Activated naive CD8-positive, alpha-beta T cell treated with anti-CD3 and anti-CD28 coated beads, Interleukin-2, amount 50 U/mL, for 24 hours (primary cell): ENCODE measurements at places on chromosomes 11 and 22.

- DNase-seq = no peak
These were observed 465.3 kb downstream of the BRD1 start for GRCh38 chr22:49362211-49362839.

- DNase-seq = no peak
These were observed 180.5 kb downstream of the MIAT start for GRCh38 chr22:26837784-26838470.

DNA sequence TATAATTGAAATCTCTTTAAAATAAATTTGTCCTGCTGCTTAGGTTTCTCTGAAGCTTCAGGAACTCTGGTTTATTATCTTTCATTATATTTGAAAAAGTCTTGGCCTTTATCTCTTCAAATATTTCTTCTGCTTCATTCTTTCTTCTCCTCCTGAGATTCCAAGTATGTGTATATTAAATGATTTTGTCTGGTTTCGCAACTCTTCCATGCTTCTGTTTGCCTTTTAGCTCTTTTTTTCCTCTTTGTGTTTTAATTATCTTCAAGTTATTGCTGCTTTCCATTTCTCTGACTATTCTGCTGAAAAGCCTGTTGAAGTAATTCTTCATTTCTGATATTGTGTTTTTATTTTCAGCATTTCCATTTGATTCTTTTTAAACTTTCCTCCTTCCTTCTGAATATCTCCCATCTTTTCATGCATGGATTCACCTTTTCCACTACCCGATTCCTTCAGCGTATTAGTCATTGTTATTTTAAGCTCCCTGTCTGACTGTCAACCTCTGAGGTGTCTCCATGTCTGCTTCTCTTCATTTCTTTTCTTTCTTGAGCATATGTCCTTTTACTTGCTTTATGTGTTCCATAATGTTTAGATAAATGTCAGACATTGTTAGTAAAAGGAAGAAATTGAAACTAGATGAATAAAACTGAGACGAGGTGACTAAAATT is 46.6 kb upstream of the CTSC start:
- DNase-seq = no peak

DNA sequence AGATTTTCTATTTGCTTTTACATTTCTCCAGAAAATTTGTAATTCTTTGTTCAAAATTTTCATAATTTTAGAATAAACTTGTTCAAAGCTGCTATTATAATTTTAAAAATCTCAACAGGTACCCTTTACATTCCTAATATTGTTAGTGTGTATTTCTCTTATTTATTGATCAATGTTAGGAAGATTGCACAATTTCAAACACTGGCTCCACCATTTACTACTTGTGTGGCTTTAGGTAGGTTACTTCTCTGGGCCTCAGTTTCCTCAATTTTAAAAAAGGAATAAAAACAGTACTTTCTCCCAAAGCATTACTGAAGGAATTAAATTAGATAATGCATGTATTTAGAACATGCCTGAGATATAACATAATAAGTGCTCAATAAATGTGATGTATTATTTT is 180.2 kb downstream of the SBF2 start:
- DNase-seq = no peak

GRCh38 chr11:45146072-45147016 is at the start of gene PRDM11:
TSS of gene PRDM11 (plus strand) at chr11:45146639. CDS start at chr11:45181767, 35,128 bp downstream.
- DNase-seq = peak; percentile 62

- no peak for DNase-seq
These were observed 471.9 kb downstream of the MIAT start for GRCh38 chr22:27129266-27129665.

DNA sequence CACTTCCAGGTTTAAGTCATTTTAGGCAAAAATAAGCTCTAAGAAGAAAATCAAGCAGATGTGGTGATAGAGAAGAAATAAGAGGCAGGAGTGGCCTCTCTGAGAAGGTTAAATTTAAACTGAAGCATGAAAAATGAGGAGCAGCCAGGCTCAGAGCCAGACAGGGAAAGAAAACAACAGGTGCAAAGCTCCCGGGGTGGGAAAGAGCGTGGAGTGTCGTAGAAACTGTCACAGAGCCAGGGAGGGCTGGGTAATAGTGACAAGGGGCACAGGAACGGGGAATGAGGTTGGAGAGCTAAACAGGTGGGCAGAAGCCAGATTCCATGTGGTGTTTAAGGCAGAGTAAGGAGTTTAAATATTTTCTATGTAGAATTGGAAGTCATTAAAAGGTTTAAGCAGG is 132.1 kb upstream of the BLID start:
- no peak for DNase-seq

GRCh38 chr11:58505849-58506248 is 2.1 kb downstream of the OR5B21 start:
- DNase-seq = no peak

- DNase-seq = peak; percentile 93
These were observed at the start of gene COX8A for GRCh38 chr11:63974259-63975143. TSS of gene COX8A (plus strand) at chr11:63974620. CDS start at chr11:63974681, 61 bp downstream.

GRCh38 chr22:32723643-32724042 is 77.9 kb upstream of the TIMP3 start:
- peak; percentile 55 for DNase-seq
